ENCODE measurements at places on chromosomes 4 and X. TPM values are rescaled to one million over a fixed set of nuclear protein-coding genes. Genes with fewer than 3 reads are reported as not detected.

Gene ADGRG2
- total RNA-seq = 1.4 TPM

Gene PCDH19
- not detected for total RNA-seq

Gene PRKX
- total RNA-seq = 22.2 TPM

Gene COX7B2
- not detected for total RNA-seq

- no peak for DNase-seq
Observed at GRCh38 chr4:105956569-105956968, 61.3 kb downstream of the NPNT start.

DNA sequence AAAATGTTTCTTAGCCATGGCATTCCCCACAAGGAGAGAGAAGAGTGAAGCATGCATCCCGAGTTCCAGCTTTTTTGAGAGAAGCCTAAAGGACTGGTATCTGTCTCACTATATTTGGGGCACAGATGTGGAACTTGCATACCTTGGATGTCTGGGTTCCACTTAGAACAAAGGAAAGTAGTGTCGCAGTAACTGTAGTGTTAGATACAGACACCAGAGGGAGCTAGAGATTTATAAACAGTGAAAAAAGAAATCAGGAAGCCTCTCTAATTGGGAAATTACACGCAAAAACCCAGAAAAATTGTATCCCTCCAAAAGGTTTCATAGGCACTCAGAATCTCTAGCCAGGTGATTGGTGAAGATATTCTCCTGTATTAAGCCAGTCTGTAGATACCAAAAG, 34.4 kb downstream of the AGTR2 start:
- peak; percentile 65 for DNase-seq

DNA sequence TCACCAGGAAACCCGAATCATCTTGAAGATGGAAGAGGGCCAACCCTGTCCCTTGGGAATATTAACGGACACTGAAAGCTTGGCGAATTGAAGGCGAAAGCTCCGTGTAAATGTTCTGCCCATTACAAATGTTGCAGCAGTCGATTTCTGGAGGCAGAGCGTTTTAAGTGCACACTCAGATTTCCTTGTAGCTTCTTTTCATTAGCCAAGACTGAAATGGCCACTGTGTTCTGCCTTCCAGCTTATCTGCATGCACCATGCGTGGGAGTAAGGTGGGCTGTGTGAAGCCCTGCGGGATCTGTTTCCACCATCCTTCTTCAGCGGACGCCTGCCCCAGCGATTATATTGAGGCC, 1.3 kb downstream of the SMIM20 start:
- no peak for DNase-seq

- no peak for DNase-seq
Observed at GRCh38 chrX:81791086-81791485, 589.2 kb downstream of the SH3BGRL start.
